HS-27A (cell line): ENCODE measurements at places on chromosomes 2 and 18.

- DNase-seq = no peak
Observed at GRCh38 chr2:10478916-10479315, 30.8 kb upstream of the ODC1 start.

DNA sequence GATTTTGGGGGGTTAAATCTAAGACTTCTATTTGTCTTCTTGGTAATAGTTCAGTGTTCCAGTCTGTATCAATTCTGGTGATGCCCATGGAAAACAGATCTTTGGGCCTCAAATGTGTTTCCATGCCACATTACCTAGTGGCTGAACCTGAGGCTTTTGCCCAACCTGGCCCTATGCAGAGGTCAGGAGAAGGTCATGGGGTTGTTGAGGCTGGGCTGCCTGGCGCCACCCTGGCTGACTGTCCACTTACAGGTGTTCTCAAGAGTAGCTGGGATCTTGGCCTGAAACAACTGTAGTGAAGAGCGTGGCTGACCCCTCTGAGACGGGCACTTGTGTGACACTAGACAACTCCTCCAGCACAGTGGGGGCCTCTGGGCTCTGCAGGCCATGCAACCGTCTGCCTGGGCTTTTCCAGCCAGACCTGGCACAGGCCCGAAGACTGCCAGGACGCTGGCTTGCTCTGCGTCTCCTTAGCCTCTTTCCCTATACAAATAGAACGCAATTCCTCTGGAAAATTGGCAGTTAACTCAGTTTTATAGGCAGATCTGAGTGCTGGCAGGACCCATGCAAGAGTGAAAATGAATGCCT lies 127.8 kb downstream of the TRIM43 start:
- DNase-seq = no peak

GRCh38 chr2:38185012-38185491 lies 109.1 kb upstream of the CYP1B1 start:
- no peak for DNase-seq

- no peak for DNase-seq
Observed at GRCh38 chr2:15836689-15837610, 103.4 kb upstream of the MYCN start.

DNA sequence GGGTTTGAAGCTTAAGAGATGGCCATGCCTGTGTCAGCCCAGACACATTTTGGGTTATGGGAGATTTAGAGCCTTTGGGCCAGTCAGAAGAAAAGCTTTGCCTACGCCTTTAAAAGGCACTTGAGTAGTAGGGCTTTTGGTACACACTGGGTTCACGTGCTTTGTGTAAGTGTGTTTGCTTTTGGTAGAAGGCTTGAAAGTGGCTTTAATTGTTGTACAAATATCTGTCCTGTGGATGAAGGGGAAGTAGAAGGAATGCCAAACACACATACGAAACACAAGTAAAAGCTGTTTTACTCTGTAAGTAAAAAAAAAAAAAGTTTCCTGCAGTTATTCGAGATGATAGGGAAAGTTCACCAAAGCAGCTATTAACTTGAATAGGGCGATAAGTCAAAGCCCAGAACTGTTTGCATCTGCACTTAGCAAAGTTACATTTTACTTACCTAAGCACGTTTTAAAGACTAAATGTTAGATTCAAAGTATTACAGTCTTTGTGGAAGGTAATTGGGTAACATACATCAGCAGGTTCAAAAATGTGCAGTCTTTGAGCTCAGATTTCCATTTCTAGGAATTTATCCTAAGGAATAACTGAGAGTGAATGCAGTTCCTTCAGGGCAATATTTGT lies 75.4 kb downstream of the STK25 start:
- DNase-seq = no peak

- no peak for DNase-seq
Observed at GRCh38 chr18:5693699-5694294, 150.0 kb upstream of the EPB41L3 start.

DNA sequence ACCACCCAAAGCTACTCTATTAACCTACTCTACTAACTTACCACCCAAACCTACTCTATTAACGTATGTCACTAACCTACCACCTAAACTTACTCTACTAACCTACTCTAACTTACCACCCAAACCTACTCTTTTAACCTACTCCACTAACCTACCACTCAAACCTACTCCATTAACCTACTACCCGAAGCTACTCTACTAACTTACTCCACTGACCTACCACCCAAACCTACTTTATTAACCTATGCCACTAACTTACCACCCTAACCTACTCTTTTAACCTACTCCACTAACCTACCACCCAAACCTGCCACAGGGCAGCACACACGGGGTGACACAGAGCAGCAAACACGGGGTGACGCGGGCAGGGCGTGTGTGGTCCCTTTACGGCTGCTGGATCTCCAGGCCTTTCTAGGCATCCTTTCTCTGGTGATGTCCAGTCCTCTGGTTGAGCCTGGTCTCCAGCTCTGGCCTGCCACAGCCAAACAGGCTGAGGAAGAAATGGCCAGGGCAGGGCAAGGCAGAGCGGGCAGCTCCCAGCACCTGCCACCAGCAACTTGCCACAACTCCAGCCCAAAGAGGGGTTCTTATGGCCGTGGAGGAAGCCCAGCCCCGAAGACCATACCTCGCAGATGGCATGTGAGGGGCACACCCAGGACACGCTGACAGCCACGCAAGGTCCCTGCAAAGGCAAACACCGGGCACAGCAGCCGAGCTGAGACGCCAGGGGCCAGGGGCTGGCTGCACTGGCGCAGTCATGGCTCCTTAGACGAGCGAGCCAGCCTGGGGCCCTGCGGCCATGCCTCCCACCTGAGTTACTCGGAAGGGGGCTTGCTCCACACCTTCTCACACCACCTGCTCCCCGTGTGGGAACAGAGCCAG lies 25.7 kb downstream of the PXDN start:
- no peak for DNase-seq

- no peak for DNase-seq
Observed at GRCh38 chr2:224162122-224162521, 123.0 kb upstream of the SERPINE2 start.

- no peak for DNase-seq
Observed at GRCh38 chr2:43184339-43184895, 42.0 kb downstream of the ZFP36L2 start.

DNA sequence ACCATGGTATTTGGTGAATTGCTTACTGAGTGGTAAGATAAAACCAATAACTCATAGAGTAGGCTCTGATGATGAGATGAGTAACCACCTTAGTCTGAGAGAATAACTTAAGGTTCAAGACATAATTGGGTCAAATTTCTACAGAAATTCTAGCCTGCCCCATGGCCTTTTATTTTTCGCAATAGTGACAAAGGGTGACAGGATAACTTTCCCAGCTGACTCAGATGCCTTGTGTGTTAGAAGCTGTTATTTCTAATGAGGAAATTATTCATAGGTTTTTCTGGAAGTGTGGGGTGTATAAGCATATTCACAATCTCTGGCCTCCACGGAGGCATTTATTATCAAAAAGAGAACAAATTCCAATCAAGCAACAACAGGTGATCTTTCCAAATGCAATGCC lies 159.0 kb downstream of the NUP35 start:
- DNase-seq = no peak

GRCh38 chr2:174499371-174499770 lies 12.5 kb upstream of the GPR155 start:
- no peak for DNase-seq

DNA sequence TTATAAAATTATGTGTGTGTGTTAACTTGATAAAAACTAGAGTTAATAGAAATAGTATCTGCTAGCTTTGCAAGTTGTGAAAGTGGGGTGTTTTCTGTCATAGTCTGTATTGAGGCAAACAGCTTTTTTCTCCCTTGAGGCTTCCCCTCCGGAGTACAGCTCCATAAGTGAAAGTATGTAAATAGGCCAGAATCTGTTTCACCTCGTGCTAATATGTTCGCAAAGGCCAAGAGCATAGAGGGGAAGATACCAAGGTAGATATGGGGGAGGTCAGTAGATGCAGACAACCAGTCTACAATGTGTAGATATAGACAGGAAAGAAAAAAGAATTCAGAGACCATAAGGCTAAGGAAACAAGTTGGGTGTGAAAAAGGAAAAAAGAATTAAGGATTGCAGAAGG lies 72.9 kb downstream of the PTRHD1 start:
- DNase-seq = no peak

DNA sequence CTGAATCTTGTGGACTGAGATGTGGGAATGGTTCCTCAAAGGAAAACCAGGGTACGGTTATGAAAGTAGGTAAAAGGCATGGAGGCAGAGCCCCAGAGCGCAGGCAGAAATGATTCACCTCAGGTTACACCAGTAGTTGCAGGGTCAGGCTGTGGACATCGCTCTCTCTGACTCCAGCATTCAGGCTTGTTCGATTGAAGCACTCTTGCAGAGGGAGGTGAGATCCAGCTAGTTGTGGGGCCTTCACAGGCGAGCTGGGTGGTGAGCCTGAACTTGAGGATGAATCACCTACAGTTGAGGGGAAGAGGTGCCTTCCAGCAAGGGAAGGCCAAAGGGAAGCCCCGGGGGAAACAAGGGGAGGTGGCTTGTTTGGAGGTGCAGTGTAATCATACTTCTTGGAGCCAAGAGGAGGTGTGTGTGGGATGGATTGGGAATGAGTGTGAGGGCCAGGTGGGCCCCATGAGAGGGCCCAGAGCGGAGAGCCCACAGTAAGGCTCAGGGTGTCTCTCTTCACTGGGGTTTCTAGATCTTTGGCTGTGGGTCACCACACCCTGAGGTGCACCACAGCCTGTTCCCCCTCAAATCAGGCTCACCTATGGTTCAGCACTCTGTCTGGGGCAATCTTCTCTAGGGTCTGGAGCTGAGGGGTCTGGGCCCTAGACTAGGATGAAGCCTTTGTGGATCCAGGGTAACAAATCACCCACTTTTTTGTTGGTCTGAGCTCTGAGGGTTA lies 48.5 kb upstream of the MCFD2 start:
- no peak for DNase-seq

DNA sequence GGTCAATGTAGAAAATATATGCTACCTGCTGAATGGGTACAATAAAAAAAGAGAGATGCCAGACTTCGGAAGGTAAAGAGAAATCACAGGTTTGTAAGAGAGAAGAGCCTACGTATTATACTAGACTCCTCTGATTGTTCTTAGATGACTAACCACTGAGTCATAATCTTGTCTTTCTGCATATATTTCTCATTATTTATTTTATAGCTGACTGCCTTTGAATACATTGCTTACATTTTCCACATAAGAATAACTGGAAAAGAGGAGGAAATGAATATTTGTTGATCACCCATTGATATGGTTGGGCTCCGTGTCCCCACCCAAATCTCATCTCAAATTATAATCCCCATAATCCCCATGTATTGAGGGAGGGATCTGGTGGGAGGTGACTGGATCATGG lies 90.3 kb upstream of the RAB27B start:
- DNase-seq = no peak

DNA sequence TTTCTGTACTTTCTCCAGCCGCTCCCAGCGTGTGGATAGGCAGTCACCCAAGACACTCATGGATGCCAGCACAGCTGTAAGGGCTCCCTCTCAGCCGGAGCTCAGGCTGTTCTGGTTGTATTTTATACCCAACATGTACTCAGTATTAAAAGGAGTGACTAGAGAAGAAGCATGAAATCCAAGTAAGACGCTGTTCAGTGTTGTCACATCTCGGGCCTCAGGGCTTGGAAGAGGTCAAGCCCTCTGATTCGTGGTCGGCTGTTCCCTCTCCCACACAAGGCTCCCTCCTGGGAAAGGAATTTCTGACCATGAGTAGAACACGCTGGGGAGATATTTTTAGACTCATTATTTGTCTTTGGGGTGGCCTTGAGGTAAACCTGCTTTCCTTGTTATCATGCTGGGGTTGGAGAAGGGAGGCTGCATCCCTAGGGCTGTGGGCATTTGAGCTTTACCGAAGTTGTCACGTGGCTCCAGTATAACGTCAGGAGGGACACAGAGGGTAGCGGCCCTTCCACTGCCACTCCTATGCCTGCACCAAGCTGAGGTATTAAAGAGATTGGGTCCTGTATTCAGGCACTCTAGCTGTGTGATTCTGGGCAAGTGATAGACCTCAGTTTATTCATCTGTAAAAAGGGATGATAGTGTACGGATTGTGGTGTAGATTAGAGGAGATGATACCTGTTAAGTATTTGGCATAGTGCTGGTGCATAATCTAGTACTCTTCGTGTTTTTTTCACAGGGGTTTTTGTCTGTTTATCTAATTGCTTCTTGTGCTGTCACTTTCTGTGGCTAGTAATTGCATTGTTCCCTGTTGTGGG lies 34.1 kb downstream of the HK2 start:
- no peak for DNase-seq

DNA sequence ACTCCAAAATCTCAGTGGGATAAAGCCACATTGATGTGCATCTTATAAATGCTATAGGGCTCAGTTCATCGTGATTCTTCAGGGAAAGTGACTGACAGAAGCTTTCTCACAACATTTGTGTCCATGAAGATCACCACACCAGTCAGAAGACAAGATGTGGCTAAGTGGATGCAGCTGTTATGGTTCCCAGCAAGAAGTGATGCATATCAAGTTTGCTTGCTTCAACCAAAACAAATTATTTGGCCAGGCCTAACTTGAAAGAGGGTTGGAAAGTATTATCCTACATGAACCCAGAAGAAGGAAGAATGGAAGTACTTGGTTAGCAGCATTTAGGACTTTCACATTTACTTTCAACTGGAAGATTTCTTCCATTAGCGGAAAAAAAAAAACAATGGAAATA lies 210.0 kb upstream of the ACVR2A start:
- DNase-seq = no peak

DNA sequence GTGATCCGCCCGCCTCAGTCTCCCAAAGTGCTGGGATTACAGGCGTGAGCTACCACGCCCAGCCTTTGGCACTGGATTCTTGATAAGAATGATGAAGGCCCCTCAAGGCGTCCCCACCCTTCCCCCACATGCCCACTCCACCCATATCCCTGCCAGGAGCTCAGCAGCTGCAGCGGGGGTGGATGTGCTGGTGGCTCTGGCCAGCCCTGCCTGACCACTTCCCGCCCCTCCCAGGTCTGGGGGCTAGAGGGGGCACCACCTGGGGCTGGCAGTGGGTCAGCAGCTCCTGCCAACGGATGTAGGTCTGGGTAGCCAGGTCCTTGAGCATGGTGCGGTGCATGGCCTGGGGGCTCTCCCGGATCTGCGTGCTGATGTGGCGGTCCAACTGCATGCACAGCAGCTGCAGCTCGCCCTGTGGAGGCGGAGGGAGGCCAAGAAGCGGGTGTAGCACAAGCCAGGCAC lies 7.8 kb upstream of the SEMA4C start:
- DNase-seq = no peak

DNA sequence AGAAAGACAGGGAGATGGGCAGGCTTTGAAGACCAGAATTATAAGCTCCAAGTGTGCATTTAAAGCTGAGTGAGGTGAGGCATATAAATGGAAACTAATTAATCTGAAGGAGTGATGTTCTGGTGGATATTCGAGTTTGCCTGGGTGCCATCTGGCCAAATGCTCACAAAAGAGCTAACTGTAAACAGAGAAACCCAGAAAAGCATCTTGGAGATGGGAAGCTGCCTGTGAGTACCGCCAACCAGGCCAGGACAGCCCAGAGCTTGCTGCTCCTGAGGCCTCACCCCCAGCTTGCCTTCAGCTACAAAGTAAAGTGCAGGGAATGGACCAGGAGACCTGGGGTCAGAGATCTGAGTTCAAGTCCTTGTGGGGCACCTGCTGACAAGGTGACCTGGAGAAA lies 446.1 kb upstream of the MYT1L start:
- no peak for DNase-seq
